Memory B cell (primary cell): ENCODE measurements at places on chromosomes 2 and 18.
A peak's percentile ranks its signal among the peaks of the same experiment; 100 is the strongest.

DNA sequence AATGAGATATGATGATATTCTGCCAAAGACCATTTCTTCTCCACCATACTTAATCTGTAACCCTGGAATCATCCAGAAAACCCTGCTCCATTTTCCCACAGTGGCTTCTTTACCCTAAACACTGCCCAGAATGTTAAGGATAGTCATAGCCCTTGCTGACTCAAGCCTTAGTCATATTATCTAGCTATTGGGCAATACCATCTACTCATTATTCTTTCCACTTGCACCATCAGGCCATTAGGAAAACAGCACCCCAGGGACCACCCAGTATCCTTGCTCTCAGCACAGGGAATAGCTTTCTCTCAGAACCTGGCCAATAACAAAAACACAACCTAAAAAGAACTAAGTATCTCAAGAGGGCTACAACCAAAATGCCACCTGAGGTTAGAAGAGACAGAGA is 445.7 kb upstream of the SLC14A2 start:
- no peak for DNase-seq

- DNase-seq = no peak
Measured at GRCh38 chr2:69946351-69947324, 14.8 kb downstream of the ASPRV1 start.

- no peak for DNase-seq
Measured at GRCh38 chr2:62657783-62658182, 47.7 kb upstream of the EHBP1 start.

- DNase-seq = no peak
Measured at GRCh38 chr18:13890761-13891361, 24.5 kb downstream of the MC2R start.

DNA sequence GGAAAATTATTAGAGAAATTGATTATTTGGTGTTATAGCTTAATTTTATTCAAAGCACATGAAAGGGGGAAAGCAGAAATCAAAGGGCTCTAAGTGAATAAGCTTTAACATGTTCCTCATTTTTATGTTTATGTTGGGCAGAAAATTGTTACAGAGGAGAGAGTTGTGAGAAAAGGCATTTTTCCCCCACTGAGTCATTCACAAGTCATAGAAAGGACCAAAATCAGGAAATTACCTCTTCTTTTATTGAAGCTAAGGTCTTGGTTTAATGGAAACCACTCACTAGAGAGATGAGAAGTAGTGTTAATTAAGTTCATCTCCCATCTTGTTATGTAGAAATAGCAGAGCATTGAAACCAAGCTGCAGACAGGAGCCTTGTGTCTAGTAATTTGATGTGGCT is 175.3 kb upstream of the THUMPD2 start:
- no peak for DNase-seq

GRCh38 chr2:109260886-109261700 is 132.1 kb downstream of the SH3RF3 start:
- DNase-seq = no peak

DNA sequence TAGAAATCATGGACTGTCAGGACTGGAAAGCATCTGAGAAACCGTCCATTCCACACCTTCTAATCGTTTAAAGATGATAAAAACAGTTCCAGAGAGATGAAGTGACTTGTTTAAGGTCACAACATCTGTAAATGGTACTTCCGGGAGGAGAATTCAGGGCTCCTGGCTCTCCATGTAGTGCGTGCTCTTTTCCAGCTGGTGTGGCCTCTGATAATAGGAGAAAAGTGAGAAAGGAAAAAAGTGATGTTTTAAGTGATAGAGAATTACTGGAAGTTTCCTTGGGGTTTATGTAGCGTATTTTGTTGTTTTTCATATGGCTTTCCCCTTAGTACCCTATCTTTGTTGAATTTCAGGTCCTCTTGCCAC is 663 bp downstream of the C2orf49 start:
- no peak for DNase-seq

DNA sequence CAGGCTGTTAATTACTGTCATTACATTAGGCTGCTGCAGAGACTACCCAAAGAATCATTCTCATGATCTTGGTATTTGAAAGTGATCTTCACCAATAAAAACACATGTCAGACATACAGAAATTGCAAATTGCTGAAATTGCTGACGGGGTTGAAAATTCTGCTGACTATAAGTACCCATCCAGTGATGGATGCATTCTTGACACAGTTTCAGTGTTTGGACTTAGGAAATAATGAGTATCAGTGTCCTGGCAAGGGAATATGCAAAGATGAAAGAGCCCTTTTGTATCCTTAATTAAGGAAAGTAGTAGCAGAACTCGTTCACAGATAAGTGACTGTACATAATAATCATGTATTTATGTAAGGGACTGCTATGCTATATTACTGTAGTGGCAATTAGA is 221.1 kb upstream of the ATP5MC3 start:
- no peak for DNase-seq

- DNase-seq = no peak
Measured at GRCh38 chr2:10811517-10811916, 1.1 kb downstream of the PDIA6 start.

DNA sequence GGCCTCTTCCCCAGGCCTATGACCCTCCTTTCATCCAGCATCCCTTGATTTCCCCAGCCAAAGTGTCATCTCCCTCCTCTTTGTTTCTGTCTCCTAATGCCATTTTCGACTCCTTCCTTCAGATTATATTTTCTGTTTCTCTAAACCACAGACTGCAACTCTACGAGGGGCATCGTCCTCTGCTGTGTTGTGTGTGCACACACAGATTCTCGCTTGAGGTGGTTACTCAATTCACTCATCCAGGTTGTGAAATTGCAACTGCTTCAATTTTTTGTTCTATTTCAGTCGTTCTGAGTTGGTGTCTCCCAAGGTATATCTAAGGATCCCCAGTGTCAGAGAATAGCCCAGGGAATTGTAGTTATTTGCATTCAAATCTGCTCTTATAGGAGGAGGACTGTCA is 113.5 kb upstream of the NDUFV2 start:
- DNase-seq = no peak

GRCh38 chr2:204842661-204843485 is 297.6 kb downstream of the PARD3B start:
- DNase-seq = no peak

GRCh38 chr2:883803-884748 is 66.6 kb upstream of the SNTG2 start:
- no peak for DNase-seq

DNA sequence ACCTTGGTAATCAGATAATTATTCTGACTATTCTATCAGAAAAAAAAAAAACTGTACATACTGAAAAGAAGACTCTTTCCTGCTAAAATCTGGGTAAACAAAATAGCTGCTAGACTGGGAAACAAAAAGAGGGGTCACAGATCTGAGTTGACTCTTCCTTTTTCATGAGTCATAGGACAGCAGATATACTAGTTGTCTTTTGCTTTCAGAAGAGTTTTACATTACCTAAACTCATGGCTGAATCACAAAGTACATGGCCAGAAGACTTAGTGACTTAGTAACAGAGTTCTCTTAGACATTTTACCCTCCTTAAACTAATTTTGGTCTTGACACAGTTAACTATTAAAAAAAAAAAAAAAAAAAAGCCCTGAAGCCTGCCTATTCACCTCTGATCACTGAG is 834.0 kb upstream of the FSHR start:
- no peak for DNase-seq

DNA sequence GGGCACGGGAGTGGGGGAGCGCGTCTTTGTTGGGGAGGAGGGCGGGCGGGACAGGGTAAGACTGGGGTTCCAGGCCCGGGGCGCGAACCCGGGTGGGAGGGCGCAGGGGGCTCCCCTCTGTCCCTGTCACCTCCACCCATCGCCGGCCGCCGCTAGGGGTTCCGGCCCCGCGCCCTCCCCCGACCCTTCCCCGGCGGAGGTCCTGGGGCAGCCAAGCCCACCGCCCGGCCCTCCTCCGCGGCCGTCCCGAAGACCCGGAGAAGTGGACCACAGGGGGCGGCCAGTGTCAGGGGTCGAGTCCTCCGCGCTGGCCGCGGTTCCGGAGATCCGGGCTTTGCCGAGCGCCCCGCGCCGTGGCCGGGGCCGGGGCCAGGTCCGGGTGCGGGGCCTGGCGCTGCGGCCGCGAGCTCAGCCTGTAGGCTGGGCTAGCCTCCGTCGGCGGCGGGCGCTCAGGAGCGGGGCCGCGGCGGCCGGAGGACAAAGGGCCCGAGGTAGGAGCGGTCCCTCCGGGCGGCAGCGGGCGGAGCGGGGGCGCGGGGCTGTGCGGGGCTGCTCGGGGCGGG is 16.6 kb upstream of the E2F6 start:
- DNase-seq = peak; percentile 16

GRCh38 chr2:238939521-238940403 is 91.9 kb downstream of the TWIST2 start:
- DNase-seq = no peak

DNA sequence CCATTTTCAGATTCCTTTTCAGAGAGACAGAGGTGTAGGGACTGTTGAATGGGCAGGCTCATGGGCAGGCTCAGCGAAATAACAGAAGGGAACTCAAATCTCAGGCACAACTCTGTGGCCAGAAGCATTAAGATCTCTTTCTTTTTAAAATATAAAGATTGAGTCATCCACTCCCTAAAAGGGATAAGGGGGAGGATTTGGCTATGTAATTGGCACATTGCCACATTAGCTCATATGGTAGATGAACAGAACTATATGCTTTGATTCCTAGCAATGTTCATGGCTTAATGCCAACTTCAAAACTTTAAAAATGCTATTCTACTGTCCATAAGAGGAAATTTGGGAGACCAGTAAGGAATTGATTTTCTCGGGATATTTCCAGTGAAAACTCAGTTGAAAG is 53.8 kb upstream of the SLC5A7 start:
- no peak for DNase-seq

DNA sequence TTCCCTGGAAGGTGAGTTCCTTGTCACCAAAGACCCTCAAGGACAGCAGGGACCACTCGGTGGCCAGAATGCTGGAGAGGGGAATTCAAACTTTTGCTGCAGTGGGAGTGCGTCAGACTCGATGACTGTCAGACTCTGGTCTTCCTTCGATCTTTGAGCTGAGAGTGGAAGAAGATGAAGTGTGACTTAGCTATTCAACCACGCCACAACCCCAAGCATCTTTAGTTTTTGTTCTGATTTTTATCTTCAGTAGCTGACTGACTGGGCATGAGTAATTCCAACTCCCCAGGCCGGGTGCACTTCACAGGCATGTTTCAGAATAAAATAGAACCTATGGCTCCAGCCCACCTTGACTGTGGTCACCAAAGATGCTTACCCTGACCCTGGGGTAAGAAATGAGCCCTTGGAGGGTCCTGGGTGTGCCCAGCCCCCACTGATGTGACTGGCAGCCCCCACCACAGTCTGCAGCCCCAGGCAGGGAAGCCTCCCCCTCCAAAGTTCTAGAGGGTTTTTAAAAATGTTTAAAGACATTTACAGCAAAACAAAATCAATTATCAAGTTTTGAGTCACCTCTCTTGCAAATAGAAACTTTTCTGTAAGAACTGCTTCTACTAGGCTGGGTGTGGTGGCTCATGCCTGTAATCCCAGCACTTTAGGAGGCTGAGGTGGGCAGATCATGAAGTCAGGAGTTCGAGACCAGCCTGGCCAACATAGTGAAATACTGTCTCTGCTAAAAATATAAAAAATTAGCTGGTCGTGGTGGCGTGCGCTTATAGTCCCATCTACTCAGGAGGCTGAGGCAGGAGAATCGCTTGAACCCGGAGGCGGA is 24.9 kb upstream of the YWHAQ start:
- no peak for DNase-seq

GRCh38 chr2:53286345-53286744 is 481.3 kb upstream of the CHAC2 start:
- no peak for DNase-seq

GRCh38 chr2:237998530-237998929 is 31.7 kb downstream of the UBE2F start:
- DNase-seq = no peak

GRCh38 chr2:78127424-78127823 is 605.2 kb upstream of the LRRTM4 start:
- DNase-seq = no peak

- DNase-seq = no peak
Measured at GRCh38 chr2:239247401-239248245, 153.2 kb downstream of the HDAC4 start.

DNA sequence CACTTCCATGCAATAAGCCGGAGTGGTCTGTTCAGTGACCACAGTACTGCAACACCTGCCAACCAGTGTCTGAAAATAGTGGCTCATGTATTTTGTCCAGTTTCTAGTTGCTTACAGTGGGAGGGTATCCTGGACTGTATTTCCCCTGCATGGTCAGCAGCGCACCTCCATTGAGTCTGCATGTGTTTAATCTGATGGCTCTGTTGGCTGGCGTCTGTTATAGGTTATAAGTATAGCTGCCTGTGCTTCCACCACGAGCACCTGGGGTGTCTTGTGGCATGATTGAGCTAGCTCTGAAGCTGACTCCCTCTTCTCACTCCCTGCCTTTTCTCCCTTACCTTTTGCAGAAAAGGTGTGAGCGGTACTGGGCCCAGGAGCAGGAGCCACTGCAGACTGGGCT is 12.9 kb downstream of the PTPN18 start:
- DNase-seq = no peak

DNA sequence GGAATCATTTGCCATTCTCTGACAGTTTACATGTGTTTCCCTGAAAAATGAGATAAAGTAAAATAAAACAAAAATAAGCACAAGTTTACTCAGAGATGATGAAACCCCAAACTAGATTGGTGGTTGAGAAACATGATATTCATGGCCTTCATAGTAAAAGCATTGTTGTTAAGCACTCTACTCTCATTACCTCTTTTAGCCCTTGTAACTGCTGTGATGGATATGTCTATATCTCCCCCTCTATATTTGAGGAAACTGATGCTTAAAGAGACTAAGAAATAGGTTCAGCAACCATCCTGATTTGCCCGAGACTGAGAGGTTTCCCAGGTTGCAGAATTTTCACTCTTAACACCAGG is 33.9 kb upstream of the GALNT3 start:
- no peak for DNase-seq

DNA sequence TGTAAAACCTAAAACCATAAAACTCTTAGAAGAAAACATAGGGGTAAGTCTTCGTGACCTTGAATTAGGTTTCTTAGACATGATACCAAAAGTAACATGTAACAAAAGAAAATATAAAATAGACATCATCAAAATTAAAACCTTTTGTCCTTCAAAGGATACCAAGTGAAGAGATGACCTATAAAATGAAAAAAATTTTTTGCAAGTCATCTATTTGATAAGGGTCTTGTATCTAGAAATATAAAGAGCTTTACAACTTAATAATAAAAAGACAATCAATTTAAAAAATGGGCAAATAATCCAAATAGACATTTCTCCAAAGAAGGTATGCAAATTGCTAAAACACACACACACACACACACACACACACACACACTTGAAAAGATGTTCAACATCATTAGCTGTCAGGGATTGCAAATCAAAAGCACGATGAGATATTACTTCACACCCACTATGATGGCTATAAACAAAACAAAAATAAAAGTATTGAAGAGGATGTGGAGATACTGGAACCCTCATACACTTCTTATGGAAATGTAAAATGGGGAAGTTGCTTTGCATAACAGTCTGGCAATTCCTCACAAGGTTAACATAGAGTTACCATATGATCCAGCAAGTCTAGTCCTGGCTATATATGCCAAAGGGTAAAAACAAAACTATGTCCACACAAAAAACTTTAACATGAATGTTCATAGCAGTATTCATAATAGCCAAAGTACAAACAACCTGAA is 23.3 kb downstream of the SPDYA start:
- DNase-seq = no peak

- peak; percentile 66 for DNase-seq
Measured at GRCh38 chr18:58180738-58181353, 136.8 kb downstream of the NEDD4L start.

- DNase-seq = no peak
Measured at GRCh38 chr2:41400088-41400665, 647.6 kb upstream of the PKDCC start.

- no peak for DNase-seq
Measured at GRCh38 chr2:113252047-113252590, 26.6 kb downstream of the PAX8 start.
